Left ventricle myocardium superior (tissue), 1 donor: ENCODE measurements at places on chromosomes 6 and 20.
A peak's percentile ranks its signal among the peaks of the same experiment; 100 is the strongest.

DNA sequence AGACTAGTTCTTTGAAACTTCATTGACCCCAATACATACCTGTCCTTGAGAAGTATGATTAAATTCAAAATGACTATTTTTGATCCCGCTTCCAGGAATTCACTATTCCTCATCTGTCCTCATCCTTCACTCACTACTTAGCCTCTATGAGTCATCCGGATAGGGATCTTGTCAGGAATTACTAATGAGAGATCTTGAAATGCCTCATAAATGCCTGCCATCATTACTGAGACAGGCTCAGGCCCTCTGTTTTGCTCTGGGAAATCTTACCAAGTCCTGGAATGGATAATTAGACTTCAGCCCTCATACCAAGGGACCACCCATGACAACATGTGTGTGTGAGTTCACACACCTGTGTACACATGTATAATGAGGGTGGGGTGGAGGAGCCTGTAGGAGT is 2.8 kb upstream of the CYP24A1 start:
- no peak for DNase-seq

DNA sequence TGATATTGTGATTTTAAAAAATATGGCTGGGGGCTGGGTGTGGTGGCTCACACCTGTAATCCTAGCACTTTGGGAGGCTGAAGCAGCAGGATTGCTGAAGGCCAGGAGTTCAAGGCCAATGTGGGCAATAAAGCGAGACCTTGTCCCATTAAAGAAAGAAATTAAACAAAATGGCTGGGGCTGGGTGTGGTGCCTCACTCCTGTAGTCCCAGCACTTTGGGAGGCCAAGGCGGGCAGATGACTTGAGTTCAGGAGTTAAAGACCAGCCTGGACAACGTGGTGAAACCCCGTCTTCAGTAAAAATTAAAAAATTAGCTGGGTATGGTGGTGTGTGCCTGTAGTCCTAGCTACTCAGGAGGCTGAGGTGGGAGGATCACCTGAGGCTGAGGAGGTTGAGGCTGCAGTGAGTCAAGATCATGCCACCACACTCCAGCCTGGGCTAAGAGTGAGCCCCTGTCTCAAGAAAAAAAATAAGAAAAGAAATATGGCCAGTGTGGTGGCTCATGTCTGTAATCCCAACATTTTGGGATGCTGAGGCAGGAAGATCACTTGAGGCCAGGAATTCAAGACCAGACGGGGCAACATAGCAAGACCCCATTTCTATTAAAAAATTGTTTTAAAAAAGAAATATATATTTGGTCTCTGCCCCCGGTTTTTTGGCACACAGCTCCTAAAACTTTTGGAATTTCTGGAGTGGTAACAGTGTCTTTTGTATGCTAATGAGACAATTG is 39.8 kb downstream of the SLC17A5 start:
- DNase-seq, result no peak

DNA sequence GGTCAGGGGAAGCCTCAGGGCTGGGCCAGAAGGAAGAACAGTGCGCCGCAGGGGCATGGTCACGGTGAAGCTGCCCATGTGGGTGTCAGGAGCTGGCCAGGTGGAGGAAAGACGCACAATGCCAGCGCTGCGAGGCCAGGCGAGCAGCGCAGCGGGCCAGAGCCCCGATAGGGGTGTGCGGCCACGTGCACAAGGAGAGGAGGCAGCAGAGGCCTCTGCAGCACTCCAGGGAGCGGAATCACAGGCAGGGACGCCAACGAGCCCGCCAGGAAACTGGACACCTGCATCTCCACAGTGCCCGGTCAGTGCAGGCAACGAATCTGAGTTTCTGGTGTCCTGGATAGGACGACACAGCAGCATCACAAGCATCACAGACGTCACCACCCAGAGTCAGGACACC is 35.7 kb downstream of the TAF4 start:
- peak; percentile 15 for DNase-seq

DNA sequence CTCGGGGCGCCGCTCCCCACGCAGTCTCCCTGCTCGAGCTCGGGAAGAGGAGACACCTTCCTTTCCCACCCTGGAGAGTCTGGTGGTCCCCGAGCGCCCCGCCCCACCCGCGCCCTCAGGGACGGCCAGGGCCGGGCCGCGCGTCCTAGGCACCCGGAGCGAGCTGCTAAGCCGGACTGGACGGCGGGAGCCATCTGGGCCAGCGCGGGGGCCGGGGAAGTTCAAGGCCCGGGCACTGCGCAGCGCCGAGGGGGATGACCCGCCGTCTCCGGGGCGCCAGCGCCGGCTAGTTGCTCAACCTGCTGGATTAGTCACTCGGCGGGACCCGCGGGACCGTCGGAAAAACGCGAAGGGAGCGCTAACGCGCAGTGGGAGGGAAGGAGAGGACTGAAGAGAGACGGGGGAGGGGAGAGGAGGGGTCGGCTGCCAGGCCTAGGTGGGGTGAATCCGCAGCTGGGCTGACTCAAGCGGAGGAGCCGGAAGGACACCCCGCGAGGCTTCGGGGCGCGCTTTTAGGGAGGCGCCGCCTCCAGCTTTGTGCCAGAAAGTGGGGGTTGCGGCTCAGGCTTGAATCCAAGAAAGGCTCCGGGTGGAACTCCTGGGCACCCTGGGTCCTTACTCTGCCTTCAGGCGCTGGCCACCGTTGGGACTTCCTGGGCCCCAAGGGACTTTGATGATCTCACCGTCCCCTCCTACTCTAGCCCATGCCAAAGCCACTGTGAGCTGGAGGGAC is 75.7 kb upstream of the FOXP4 start:
- DNase-seq, result peak; percentile 70

DNA sequence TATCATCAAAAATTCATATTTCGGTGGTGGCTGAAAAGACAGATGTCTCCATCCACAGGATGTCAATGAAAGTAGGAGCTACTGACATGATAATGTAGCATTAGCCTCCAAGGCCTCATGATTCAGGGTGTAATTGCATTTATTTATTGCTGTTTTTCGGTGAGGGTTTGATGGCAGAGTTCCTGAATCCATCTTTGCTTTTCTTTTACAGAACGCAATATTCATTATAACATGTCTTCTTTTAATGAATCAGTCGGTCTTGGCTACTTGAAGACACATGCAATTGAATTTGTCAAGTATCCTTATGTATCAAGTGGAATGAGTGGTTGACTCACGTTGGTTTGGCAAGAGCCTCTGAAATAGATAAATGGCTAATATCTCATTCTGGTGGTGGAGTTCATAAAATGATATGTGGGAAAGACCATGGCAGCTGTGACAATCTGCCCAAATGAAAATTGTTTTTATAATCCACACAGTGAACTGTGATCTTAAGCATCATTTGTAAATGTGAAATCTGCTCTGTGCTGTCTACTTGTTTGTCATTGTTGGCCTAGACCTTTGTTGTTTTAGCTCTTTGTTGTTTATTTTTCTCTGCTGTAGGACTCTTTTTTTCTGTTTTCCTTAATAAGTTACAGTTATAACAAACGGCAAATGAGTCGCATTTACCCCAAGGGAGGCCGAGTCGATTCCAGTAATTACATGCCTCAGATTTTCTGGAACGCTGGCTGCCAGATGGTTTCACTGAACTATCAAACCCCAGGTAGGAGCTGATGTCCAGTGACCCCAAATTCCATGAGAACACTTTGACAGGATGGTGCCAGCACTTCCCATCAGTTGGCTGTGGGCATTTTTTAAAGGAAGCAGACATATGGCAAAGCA is 105.7 kb upstream of the LAMP5 start:
- no peak for DNase-seq

DNA sequence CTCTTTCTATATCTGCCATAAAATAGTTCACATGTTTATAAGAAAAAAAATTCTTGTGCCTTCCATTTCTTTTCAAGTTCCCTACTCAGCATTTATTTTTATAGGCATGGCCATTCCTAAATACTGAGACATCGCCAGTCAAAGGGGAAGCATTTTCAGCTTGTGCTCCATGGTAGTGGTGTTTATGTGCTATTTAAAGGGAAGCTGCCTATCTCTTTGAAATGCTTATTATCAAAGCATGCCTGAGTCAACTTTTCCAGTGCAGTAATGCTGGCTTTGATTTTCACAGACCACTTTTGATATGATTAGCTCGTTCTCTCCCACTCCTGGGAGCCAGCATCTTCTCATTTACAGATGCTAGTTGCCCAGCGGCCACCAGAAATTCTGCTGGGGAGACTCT is 124.1 kb upstream of the RIN2 start:
- no peak for DNase-seq

DNA sequence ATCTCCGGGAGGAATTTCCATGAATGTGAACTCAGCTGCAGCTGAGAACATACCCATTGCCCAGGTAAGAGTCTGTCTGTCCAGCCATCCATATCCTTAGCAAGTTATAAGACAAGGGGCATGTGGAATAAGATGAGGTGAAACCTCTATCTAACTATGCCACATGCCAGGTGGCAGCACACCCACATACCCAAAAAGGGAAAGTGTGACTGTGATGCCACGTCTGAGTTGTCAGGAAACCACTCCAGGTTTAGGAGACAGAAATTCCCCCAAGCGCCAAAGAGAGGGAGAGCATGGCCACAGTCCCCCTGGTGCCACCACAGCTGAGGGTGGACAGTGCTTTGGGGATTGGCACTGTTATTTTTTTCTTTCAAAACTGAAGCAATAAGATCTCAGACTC is 36.7 kb downstream of the SYNDIG1 start:
- no peak for DNase-seq

DNA sequence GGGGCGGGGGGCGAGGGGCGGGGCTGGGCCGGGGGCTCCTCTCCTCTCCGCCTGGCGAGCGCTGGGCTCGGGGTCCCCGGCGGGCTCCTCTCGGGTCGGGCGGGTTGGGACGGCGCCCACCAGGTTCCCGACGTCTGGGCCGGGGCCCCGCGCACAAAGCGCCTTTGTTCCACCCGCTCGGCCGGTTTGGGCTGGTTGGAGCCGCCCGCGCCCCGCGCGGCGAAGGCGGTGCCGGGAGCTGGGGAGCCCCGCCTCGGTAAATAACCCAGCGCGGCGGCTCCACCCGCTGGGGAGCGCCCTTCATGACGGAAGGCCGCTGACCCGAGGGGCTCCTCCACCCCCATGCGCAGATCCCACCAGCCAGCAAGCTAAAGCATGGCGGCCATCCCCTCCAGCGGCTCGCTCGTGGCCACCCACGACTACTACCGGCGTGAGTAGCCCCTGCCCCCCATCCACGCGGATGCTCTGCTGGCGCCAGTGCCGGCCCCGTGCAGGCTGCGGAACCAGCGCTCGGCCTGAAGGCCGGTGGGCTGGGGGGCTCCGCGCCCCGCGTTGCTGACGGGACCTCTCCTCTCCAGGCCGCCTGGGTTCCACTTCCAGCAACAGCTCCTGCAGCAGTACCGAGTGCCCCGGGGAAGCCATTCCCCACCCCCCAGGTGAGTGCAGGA is 503 bp downstream of the PPDPF start:
- peak; percentile 88 for DNase-seq

- DNase-seq, result no peak
Observed at GRCh38 chr6:107435798-107436197, 23.6 kb downstream of the PDSS2 start.

DNA sequence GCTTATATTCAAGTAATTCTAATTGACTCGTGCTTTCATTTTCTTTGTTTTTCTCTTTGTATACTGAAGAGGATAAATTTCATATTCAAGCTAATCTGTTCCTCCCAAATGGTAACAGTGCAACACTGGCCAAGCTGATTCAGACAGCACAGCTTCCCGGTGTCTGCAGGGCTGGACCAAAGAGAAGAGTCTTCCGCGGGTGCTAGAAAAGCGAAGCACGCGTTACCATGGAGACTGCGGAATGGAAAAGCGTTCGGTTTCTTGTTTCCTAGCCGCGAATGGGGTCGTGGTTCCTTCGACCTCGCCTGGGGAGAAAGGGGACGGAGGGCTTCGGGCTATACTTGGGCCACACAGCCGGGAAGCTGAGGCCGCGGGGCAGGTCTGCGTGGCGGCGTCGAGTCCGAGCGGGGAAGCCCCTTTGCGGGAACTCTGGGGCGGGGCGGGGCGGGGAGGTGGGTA is 6.2 kb upstream of the ZNF311 start:
- peak; percentile 33 for DNase-seq

- DNase-seq, result no peak
Observed at GRCh38 chr6:52546678-52547077, 30.2 kb downstream of the TRAM2 start.

GRCh38 chr6:6926856-6927255 is 180.9 kb upstream of the RREB1 start:
- no peak for DNase-seq

DNA sequence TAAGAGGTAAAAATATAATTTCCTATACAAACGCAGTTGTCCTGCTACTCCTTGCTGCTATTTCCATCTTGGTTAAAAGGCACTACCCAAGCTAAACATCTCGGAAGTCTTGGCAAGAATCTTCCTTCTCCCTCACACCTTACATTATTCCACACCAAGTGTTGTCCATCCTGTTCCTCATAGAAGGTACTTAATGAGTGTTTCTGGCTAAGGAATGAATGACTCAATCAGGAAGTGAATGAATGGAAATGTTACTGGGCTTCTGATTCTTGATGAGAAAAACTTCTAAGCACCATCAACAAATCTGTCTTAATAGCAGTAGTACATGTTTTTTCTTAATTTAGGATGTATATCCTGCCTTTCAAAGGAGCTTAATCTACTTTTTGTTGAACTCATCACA is 40.6 kb upstream of the RSPO3 start:
- DNase-seq, result no peak
